ENCODE measurements at places on chromosomes 1 and 21. TPM values are rescaled to one million over a fixed set of nuclear protein-coding genes. Genes with fewer than 3 reads are reported as not detected.

DNA sequence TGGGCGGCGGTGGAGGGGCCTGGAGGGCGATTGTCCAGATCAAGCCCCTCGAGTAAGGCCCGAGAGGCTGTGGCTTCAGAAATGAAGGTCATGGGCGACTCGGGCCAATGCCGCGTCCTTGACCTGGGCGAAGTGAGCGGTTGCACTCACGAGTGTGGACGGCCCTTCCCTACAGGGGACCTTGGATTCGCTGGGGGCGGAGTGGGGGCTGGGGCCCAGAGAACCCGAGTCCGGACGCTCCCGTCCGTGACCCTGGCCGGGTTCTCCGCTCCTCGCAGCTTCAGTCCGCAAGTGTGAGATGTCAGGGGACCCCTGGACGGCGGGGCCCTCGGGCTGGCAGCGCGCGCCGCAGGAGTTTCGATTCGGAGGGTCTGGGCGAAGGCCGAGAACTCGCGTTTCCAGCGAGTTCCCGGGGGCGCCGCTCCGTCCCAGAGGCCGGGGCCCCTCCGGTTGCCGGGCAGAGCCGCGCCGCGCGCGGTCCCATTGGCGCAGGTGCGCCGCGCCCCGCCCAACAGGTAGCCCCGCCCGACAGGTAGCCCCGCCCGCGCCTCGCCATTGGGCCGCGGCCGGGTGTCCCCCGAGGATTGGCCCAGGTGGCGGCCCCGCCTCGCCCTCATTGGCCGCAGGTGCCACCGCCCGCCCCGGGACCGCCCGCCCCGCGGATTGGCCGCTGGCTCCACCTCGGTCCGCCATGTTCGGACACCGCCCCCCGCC lies at the start of gene PRKCZ:
Gene PRKCZ, plus strand, starts transcription at position 694 of the 714 bp plus-strand sequence. CDS start 220 bp downstream, outside the sequence.
- DNase-seq = peak; percentile 95

DNA sequence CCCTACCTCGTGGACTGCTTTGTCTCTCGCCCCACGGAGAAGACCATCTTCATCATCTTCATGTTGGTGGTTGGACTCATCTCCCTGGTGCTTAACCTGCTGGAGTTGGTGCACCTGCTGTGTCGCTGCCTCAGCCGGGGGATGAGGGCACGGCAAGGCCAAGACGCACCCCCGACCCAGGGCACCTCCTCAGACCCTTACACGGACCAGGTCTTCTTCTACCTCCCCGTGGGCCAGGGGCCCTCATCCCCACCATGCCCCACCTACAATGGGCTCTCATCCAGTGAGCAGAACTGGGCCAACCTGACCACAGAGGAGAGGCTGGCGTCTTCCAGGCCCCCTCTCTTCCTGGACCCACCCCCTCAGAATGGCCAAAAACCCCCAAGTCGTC lies 2.0 kb downstream of the GJA4 start:
- no peak for DNase-seq

- DNase-seq = no peak
Observed at GRCh38 chr1:54796902-54797301, 4.2 kb downstream of the TTC22 start.

DNA sequence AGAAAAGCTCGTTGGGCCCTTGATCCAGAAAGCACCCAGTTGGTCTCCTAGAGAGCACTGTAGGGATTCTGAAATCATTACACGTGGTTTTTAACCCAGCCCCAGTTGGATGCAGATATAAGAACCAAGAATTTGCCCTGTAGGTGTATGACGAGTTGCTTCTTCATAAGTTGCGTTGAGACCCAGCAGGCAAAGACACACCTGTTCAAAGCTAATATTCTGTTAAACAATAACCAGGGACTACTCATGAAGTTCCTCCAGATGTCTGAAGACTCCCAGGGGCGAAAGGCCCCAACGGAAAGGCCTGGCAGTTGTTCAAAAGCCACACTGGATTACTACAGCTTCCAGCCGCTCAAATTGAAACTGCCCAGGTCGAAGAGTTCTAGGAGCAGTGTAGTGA lies 88.6 kb upstream of the HNRNPU start:
- no peak for DNase-seq

GRCh38 chr1:157842939-157843338 lies 1.3 kb upstream of the CD5L start:
- DNase-seq = no peak

DNA sequence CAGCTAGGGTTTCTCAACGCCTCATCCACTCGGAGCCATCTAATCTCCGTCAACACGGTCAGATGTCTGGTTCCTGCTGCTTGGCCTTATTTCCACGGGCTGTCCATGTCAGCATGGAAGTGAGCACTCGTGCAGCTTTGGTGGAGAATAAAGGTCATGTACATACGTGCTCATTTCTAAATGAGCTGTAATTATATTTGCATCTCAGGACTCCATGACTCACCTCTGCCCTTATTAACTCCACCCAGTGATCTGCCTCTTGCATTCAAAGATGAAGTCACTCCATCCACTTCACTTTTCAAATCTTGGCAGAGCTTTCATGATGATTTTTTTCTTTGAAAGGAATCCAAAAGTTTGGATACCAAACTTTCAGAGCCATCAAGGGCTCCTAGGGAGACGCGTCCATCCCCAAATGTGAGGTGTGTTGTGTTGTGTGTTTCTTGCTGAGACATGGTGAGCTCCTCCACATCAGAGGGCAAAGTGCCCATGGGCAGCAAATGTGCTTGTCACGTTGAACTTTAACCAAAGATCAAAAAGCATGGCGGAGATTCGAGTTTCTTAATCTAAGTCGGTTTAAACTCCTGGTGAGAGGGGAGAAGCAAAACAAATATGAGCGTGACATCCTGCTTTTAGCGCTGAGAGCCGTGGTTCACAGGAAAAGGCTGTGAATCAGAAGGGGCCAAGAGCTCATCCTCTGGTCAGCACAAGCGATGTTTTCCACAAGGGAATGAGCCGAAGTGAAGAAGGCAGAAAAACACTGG lies 68.6 kb upstream of the ERRFI1 start:
- DNase-seq = no peak

- no peak for DNase-seq
Observed at GRCh38 chr21:19540287-19540686, 1136.7 kb upstream of the TMPRSS15 start.

The AMPD1 gene
- total RNA-seq = 0.21 TPM

The FAM43B gene
- total RNA-seq = 0.38 TPM

The LRRC71 gene
- total RNA-seq = 5.3 TPM

The C1QB gene
- 1,524 TPM for total RNA-seq

The GIPC2 gene
- total RNA-seq = 2.9 TPM

The CASQ2 gene
- total RNA-seq = 3.3 TPM

The WNT4 gene
- total RNA-seq = 3.8 TPM

The AMY1C gene
- total RNA-seq = 35.3 TPM

The ZC3H12A gene
- 12.8 TPM for total RNA-seq

The RGS13 gene
- 5.0 TPM for total RNA-seq
